ENCODE measurements at places on chromosomes 13 and 19. TPM values are rescaled to one million over a fixed set of nuclear protein-coding genes. Genes with fewer than 3 reads are reported as not detected.
A peak's percentile ranks its signal among the peaks of the same experiment; 100 is the strongest.

Gene CABP5
- not detected for total RNA-seq

Gene ZNF225
- total RNA-seq: 6.2 TPM

Gene ACP5
- total RNA-seq: 5.1 TPM

Gene FSD1
- total RNA-seq: not detected

Gene CCNA1
- total RNA-seq: 1.9 TPM

DNA sequence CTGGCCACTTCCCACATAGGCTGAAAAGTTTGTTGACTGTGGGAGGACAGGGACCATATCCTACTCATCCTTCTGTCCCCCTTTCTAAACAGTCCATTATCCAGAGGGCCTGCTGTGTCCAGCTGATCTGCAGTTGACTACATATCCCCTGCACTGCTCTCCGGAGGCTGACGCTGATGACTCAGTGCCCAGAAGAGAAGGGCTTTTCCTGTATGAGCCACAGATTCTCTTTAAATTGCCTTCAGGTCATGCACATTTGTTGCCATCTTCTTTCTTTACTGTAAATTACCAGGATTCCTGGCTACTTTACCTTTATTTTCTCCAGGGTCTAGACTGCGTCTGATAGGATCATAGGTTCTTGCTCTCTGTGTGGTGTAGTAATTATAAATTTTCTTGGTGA is 125.2 kb downstream of the LACC1 start:
- peak overlapping the region; percentile 22 for H3K27ac ChIP-seq
- H3K4me3 ChIP-seq: no peak overlapping the region
- DNase-seq: no peak
- H3K36me3 ChIP-seq: no peaks in the 10 kb centered on the region

- H3K4me1 ChIP-seq: peaks cover 7% of the 10 kb centered on the region
- H3K4me3 ChIP-seq: no peak overlapping the region
- H3K27me3 ChIP-seq: peaks cover 10% of the 10 kb centered on the region
These were observed 4.2 kb upstream of the MYH14 start for GRCh38 chr19:50199259-50199555.

DNA sequence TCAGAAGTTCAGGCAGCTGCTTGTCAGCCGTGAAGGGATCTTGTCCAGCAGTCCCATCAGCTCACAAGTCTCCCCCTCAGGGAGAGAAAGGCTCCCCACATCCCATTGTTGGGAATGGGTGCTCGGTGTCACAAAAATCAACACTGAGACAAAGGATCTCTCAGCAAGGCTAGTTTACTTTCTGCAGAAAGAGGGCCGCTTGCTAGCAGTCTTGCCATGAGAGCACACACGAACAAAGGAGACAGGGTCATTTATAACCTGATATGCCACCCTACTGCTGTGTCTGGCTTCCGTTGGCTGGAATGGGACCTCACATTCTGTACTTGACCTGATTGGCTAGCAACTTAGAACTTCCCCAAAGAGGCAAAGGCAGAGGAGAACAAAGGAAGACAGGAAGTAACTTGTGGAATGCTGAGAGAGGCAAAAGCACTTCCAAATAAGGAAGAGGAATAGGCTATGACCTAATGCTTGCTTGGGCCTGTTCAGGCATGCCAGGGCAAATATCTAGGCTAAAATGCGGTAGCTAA is 8.7 kb upstream of the IGFL3 start:
- DNase-seq: peak; percentile 65
- H3K4me3 ChIP-seq: no peak overlapping the region
- peak overlapping the region; percentile 90 for H3K27ac ChIP-seq
- H3K27me3 ChIP-seq: no peaks in the 10 kb centered on the region
- H3K36me3 ChIP-seq: no peaks in the 10 kb centered on the region

- no peak overlapping the region for H3K27ac ChIP-seq
- H3K4me3 ChIP-seq: no peak overlapping the region
- H3K4me1 ChIP-seq: no peaks in the 10 kb centered on the region
- no peaks in the 10 kb centered on the region for H3K36me3 ChIP-seq
These were observed 40.9 kb downstream of the GNG7 start for GRCh38 chr19:2661615-2662014.

- no peaks in the 10 kb centered on the region for H3K4me1 ChIP-seq
- H3K27me3 ChIP-seq: no peaks in the 10 kb centered on the region
- no peaks in the 10 kb centered on the region for H3K36me3 ChIP-seq
- DNase-seq: no peak
- no peak overlapping the region for H3K27ac ChIP-seq
These were observed 177.0 kb downstream of the DCLK1 start for GRCh38 chr13:35954207-35954560.

GRCh38 chr19:10747674-10748073 is 29.8 kb downstream of the DNM2 start:
- peaks cover 7% of the 10 kb centered on the region for H3K4me1 ChIP-seq
- no peaks in the 10 kb centered on the region for H3K27me3 ChIP-seq
- H3K36me3 ChIP-seq: no peaks in the 10 kb centered on the region
- H3K27ac ChIP-seq: no peak overlapping the region
- DNase-seq: no peak

Measured in uterus (tissue), 4 donors.